ENCODE measurements at places on chromosomes 3 and 15.

DNA sequence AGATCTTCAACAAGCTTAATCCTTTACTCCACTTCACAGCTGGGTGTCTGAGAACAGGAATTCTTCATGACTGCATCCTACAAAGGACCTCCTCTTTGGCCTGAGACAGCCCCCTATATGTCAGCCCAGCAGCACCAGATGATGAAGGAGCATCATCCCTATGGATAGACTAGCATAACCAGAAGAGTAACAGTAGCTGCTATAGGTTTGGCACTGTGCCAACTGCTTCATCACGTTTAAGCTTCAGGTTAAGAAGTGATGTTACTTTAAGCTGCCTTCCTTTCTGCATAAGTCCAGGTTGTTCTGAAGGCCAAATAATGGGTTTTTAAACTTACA is 50.6 kb downstream of the CMSS1 start:
- no peak for DNase-seq

GRCh38 chr15:98547275-98547674 is 101.1 kb upstream of the IGF1R start:
- no peak for DNase-seq

DNA sequence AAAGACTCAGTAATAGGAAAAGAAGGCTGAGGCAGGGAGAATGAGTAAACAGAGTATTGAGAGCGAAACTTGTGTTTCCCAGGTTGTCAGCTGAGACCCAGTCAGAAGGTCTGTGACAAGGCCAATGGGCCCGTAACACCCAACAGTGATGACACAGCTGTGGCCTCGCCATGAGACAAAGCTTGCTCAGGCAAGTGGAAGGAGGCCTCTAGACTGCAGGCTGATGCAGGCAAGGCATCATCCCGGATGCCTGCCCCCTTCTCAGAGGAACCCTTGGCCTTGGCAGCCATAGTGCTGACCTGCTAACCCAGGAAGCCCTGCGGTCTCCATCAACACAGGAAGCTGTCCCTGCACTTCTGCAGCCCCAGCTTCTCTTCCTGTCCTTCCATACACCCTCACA is 15.4 kb downstream of the RAB6B start:
- DNase-seq = no peak

DNA sequence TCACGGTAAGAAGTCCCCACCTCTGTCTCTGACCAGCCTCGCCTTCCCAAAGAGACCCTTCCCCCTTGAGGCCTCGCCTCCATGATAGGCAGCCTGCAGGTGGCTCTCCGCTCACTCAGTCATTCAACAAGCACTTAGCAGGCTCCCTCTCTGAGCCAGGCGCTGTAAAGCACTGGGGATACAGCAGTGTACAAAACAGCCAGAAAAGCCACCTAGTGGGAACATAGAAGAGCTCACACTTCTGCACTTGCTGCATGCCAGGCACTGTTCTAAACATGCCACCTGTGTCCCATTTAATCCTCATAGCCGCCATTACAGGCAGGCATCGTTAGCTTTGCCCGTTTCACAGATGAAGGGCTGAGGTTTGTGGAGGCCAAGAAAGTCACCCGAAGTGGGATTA is 56.0 kb downstream of the SEMA3G start:
- no peak for DNase-seq

DNA sequence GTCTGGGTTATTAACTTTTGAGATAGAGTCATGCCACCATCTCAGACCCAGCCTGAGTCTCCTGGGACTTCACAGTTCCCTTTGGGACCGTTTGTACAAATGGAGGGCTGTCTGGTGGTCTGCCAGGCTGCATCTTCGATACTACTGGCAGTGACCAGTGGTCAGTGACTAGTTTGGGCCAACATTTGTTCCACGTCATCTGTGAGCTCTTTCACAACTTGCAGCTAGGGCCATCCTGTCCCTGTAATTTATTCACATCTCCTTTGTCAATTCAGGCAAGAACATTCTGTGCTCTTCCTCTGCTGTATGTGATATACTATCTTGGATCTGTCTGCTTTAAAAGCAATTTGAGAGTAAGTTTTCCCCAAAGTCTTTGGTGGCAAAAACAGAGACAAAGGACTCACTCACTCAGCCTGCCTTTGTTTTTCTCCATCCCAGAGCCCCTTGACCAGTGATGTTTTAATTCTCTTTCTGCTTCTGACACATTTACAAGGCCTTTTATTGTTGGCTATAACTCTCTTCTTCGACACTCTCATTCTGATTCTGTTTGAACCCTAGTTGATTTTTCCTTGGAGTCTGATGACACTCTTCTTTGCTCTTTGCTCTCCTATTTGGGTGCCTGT is 353.4 kb downstream of the EPHB1 start:
- DNase-seq = no peak

Measured in NCI-H1092 (cell line).